H1 (cell line): ENCODE measurements at places on chromosomes 13 and 19.
A peak's percentile ranks its signal among the peaks of the same experiment; 100 is the strongest.

DNA sequence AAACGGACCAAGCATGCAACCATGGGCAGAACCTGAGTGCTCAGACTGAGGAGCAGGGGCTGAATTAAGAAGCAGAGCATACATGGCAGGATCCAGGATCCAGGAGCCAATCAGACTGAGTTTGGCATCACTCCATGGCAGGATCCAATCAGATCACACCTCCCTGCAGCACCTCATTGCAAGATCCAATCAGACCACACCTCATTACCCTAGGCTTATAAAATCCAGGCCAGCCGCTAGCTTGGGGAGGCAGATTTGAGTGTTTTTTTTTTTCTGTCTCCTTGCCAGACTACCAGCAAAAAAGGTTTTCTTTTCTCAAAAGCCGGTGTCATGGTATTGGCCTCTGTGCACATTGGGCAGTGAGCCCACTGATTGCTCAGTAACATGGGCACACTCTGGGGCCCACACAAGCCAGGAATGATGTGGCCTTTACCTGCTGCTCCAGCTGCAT is 127.9 kb upstream of the GJB6 start:
- DNase-seq = no peak

DNA sequence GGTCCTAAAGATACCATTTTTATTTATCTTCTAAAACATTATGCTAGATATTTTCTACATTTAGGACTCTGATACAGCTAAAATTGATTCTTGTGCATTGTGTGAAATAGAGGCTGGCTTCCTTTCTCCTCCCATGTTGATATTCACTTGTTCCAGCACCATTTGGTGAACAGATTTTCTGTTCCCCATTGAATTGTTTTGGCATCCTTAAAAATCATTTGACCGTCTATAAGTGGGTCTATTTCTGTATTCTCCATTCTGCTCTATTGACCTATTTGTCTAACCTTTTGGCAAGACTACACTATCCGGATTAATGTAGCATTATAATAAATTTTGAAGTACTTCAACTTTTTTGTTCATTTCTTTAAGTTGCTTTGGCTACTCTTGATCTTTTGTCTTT is 2689.2 kb downstream of the PCDH9 start:
- no peak for DNase-seq

GRCh38 chr19:33758541-33759013 is 38.1 kb upstream of the KCTD15 start:
- DNase-seq = no peak

DNA sequence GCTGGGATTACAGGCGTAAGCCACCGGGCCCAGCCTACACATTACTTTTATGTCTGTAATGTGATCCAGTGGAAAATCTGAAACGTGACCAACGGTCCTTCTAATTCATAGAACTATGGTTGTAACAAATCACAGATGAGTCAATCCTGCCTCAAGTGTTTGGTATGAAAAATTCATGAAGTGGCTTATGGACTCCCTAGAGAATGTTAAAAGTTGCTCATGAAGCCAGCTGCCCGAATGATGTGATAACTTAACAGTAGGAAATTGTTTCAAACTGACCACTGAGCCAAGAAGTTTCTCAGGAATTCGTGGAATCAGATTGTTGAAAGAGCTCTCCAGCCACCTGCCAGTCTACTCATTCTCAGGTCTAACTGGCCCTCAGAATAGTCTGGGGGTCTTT is 59.4 kb upstream of the FARP1 start:
- DNase-seq = no peak

DNA sequence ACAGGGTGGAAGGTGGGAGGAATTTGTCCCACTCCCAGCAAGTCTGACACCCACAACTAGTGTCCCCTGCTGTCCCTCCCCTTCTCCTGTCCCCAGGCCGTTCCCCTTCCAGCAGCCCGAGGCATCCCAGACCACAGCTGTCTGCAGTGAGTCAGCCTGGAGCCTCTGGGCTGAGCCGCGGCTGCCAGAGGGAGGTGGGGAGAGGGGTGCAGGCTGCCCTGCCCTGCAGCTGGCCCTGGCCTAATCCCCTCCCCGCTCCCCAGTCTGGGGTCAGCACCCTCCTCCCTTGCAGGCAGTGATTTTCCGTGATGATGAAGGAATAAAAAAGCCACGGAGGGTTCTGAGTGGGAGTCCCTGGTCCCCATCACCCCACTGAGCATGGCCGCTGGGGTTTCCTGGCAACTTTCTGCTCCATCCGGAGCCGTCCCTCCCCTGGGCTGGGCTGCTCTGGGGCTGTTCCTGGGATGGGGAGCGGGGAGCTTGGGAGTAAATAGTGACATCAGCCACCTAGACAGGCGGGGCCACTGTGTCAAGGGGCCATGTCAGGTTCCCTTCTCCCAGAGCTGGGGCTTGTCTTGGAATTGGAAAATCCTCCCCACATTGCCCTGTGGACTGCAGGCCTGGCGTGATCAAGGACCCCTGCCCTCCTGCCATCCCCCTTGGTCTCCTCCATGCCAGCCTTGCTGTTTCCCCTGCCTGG is 16.8 kb downstream of the SPC24 start:
- peak; percentile 68 for DNase-seq

DNA sequence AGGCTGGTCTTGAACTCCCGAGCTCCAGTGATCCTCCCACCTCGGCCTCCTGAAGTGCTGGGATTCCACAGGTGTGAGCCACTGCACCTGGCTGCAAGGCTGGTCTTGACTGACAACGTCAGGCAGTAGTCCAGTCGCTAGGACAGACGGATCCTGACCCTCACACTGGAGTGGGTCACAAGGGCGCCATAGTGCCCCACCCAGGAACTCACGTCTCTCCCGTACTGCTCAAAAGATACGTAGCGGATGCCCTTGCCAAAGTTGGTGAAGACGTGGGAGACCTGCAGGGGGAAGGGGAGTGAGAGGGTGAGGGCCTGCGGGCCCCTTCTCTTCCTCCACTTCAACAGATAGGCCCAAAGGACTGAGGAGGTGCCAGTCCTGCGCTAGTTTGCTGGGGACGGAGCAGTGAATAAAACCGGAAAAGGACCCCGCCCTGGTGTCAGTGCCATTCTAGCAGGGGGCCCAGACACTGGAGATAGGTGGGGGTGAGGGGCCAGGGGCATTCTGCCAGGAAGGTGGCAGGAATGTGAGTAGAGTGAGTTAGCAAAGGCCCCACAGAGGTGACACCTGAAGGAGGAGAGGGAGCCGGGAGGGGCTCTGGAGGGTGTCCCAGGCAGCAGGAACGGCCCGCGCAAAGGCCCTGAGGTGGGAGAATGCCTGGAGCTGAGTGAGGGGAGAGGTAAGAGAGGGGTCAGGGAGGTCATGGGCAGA is 11.9 kb downstream of the MRPS12 start:
- no peak for DNase-seq

- no peak for DNase-seq
Measured at GRCh38 chr19:13022859-13023636, 27.8 kb downstream of the NFIX start.

DNA sequence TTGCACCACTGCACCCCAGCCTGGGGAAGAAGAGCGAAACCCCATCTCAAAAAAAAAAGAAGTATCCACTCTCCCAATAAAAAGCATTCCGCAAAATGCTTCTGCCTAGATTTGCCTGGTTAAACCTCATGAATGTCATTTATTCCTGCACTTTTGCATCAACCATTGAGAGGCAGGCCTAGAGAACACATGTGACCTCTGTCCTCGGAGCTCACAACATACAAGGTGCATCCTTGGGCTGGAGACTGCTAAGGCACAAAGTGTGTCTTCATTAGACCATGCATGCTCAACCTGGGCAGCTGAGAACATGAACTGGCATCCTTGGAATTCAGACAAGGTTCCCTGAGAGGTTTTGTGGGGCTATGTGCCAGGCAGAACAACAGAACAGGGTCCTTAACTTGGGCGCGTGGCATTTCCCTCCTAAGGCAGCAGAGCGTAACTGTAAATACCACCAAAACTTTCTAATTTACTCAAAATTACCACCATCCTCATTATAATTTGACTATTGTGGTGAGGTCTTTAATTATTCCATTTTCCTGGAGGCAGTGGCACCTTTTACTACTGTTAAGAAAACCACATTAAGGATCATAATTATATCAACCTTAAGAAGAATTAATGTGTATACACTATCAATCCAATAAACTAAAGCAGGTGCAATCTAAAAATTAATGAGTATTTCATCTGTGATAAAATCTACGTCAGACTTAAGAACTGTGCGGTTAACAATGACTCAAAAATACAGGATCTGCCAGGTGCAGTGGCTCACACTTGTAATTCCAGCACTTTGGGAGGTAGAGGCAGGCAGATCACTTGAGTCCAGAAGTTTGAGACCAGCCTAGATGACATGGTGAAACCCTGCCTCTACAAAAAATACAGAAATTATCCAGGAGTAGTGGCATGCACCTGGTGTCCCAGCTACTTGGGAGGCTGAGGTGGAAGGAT is 13.8 kb downstream of the RCBTB1 start:
- no peak for DNase-seq

- DNase-seq = no peak
Measured at GRCh38 chr13:37695200-37695599, 96.6 kb upstream of the POSTN start.

DNA sequence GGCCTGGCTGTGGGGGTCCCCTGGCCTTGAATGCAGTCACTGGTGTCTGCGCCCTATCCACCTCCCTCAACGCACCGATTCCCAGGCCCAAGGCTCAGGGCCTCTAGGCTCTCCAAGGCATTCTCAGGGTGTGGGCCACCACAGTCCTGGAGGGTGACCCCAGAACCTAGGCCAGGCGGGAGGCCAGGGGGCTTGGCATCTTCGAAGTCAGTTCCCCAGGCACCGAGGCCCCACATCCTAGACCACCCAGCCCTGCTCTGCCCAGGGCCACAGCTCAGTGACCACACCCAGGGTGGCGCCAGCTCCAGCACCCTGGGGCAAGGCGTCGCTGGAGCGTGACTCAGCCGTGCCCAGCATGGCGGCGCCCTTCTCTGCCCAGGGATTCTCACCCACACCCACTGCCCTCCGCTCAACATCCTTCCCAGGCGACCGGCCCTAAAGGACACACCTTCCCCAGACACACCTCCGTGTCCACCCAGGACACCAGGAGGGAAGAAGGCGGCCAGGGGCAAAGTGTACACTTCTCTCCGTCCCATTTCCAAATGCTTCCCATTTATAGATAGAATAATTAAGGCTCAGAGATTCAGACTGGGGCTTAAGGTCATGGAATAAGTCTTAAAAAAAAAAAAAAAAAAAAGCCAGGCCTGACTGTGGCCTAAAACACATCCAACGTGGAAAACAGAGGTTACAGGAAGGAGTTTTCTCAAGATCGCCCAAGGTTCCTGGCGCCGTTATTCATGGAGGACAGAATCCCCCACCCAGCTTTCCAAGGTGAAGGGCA is 36.4 kb upstream of the NANOS3 start:
- DNase-seq = no peak

DNA sequence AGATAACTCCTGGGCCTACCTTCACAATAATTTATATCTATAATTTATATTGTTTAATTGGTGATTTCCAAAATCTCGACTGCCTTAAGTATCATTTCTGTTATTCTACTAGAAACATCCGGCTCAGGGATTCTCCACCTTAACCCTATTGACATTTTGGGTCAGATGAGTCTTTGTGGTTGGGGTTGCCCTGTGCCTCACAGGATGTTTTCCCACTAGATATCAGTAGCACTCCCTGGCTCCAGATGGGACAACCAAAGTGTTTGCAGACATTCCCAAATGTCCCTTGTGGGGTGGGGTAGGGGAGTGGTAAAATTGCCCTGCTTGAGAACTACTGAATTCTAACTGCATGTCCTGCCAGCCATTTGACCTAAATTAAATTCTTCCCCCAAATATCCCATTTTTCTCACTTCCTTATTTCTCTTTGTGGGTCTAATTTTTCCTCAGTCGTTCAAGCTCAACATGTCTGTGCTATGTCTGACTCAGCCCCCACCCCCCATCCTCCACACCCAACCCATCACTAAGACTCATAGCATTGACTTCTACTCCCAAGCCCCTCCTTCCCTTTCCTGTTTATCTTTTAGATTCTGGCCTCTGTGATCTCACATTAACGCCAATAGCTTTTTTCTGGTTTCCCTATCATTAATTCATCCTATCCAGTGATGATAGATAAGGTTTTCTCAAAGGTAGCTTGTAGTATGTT is 545.1 kb downstream of the EFNB2 start:
- DNase-seq = no peak

DNA sequence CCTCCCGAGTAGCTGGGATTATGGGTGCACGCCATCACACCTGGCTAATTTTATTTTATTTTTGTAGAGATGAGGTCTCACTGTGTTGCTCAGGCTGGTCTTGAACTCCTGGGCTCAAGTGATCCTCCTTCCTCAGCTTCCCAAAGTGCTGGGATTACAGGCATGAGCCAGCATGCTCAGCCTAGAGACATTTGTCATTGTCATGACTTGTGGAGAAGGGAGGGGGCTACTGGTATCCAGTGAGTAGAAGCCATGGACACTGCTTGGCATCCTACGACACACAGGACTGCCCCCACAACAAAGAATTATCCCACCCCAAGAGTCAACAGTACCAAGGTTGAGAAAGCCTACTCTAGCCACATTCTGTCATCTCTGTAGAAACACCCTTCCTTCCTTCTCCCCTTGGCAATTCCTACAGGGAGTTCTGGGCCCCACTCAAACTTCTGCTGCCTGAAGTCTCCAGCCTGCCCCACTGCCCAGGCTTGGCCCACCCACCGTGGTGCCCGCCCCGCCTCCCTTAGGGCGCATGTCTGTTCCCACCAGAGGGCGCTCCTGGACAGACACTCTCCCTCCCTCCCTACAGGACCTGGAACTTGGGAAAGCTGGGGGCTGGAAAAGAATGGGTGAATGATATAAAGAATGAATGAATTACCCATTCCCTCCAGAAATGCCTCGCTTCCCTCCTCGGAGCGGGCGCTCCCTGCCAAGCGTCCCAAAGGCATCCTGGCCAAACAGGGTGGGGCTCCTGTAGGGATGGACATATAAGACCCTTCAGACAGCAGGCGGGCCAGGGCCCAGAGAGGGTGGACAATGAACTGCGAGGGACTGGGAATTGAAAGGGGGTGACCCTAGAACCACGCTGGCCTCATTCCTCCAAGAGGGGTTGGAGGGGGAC is 5.5 kb upstream of the EMP3 start:
- no peak for DNase-seq
